ENCODE measurements at places on chromosomes 11 and 22.
A peak's percentile ranks its signal among the peaks of the same experiment; 100 is the strongest.

DNA sequence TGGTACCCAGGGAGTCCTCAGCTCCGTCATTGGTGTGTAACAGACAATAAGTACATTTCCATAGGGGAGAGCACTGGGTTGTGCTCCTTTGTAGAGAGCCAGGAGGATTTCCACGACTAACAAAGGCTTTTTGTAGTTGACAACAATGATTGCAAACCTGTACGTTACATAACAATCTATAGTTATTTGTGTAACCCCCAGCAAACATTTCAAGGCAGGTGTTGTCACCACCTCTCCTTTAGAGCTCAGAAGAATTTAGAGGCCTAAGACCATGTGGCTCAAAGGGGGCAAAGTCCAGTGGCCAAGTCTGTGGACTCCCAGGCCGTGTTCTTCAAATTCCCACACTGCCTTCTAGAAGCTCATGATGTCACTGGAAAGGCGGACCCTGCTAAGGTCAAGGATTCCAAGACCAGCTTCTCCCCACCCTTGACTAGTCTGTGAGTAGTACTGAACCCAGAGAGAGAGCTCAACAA, 15.8 kb downstream of the RPL27A start:
- no peak for DNase-seq

GRCh38 chr11:109892321-109892794, 200.8 kb upstream of the ZC3H12C start:
- no peak for DNase-seq

DNA sequence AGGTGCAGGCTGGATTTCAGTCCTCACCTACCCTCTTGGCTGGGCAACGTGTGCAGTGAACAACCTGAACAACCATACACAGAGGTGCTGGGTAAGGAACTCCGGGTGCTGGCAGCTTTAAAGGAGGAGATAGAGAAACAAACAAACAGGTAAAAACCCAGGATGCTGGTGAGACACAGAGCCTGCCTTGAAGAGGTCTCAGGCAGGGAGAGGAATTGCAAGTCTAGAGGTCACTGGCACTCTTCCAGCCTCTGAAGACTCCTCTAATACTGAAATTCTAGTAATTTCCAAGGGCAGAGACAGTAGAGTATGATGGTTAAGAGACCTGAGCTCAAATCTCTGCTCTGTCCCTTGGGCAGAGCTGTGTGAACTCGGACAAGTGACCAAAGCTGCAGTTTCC, 192.5 kb downstream of the CEP164 start:
- no peak for DNase-seq

GRCh38 chr11:58592760-58593472, 14.1 kb downstream of the ZFP91 start:
- peak; percentile 49 for DNase-seq

DNA sequence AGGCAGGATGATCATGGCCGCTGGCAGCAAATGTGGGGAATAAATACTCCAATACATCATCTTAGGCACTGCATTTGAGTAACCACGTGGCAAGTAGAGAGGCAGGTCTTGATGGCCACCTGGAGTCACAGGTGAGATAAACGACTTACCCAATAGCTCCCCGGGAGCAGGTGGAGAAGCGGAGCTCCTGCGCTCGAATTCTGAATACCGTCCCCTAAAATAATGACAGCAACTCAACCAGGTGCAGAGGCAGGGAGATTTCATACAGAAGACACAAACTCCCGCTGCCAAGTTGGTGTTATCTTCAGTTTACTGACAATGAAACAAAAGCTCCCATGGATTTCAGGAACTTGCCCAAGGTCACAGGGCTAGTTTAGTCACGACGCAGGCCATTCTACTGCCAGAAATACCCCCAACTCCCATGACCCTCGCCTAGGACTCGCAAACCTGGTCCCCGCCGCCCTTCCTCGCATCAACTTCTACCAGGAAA, 437 bp downstream of the SLC43A3 start:
- DNase-seq, result no peak

DNA sequence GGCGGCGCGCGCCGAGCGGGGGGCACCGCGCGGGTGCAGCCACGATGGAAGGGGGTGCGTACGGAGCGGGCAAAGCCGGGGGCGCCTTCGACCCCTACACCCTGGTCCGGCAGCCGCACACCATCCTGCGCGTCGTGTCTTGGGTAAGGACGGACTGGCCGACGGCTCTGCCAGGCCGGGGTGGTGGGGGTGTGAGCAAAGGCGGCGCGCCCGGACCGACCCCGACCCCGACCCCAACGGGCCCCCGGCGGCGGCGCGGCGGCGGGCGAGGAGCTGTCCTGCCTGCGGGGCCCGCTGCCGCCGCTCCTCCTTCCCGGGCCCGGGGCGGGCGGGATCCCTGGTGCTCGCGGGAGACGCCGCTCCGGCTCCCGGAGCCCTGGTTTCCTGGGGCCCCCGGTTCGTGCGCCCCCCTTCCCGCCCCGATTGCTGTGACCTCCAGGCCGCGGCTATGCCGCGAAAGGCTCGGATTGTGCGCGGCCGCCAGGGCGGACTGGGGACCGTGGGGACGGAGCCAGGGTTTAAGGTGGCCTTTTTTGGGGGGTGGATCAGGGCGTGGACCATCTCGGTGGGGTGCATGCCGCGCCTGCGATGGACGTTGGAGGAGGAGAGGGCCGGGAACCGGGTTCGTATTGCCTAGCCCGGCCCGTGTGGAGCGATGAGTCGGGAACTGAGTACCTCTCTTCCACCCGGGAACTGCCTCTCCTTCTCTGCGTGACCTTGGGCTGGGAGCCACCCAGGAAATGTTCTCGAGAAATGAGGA, at the start of gene SYNGR1:
TSS of gene SYNGR1 (plus strand) at position 25 of the 760 bp plus-strand sequence. CDS start at position 45, 20 bp downstream.
- peak; percentile 11 for DNase-seq

DNA sequence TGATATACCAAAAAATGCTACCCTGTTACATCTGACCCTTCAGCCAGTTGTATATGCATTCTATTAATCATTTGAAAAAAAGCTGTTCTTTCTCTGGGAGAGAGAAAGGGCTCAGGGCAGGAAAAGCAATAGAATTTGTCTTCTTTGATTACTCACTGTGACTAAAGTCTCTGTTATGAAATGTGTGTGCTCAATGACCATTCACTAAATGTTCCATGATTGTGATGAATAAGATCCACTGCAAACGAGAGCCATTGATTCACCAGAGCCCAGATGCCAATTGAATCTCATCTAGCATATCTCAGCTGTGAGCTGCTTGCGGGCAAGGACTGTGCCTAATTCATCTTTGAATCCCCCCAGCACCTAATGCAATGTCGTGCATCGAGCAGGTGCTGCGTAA, 184.3 kb downstream of the OPCML start:
- DNase-seq, result no peak

- no peak for DNase-seq
Observed at GRCh38 chr22:21829523-21829922, 37.9 kb downstream of the MAPK1 start.

DNA sequence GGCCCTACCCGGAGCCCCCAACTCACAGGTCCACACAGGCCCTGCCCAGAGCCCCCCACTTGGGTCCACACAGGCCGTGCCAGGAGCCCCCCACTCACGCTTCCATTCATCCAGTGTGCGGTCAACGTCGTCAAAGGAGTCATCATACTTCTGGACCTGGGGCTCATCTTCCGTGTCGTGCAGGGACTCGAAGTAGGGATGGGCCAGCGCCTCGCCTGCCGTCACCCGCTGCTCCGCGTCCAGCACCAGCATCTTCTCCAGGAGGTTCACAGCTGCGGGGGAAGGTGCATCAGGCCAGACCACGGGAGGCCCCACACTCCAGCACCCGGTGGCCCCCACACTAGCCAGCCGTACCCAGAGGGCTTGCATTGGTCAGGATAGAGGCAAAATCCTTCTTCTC, 4.0 kb upstream of the HDAC10 start:
- no peak for DNase-seq

All from stimulated activated CD4-positive, alpha-beta T cell treated with anti-CD3 and anti-CD28 coated beads, Interleukin-2, amount 100 ng/mL, for 24 hours (primary cell).